Activated T-helper 17 cell treated with anti-CD3 and anti-CD28 coated beads, Interleukin-2, amount 50 U/mL, for 72 hours (primary cell): ENCODE measurements at places on chromosomes 2 and 18.
A peak's percentile ranks its signal among the peaks of the same experiment; 100 is the strongest.

- ATAC-seq: no peak
- H3K36me3 ChIP-seq: no peaks in the 10 kb centered on the region
- no peaks in the 10 kb centered on the region for H3K4me1 ChIP-seq
- peaks cover 9% of the 10 kb centered on the region for H3K27me3 ChIP-seq
- H3K4me3 ChIP-seq: no peak overlapping the region
Observed at GRCh38 chr2:121088251-121089165, 196.5 kb downstream of the TFCP2L1 start.

GRCh38 chr18:47846431-47846830 is 84.0 kb downstream of the SMAD2 start:
- H3K4me1 ChIP-seq: no peaks in the 10 kb centered on the region
- H3K4me3 ChIP-seq: no peak overlapping the region
- ATAC-seq: no peak
- peaks cover 80% of the 10 kb centered on the region for H3K36me3 ChIP-seq
- no peak overlapping the region for H3K27ac ChIP-seq

- H3K27me3 ChIP-seq: peaks cover 8% of the 10 kb centered on the region
- H3K4me3 ChIP-seq: no peak overlapping the region
- no peak overlapping the region for H3K27ac ChIP-seq
- no peaks in the 10 kb centered on the region for H3K36me3 ChIP-seq
- H3K4me1 ChIP-seq: no peaks in the 10 kb centered on the region
Observed at GRCh38 chr18:45066886-45067285, 386.2 kb downstream of the SETBP1 start.

GRCh38 chr2:128250229-128251025 is 68.2 kb downstream of the HS6ST1 start:
- H3K4me1 ChIP-seq: peaks cover 13% of the 10 kb centered on the region
- H3K36me3 ChIP-seq: no peaks in the 10 kb centered on the region
- no peak for ATAC-seq
- no peak overlapping the region for H3K27ac ChIP-seq

GRCh38 chr18:48663931-48664847 is 125.4 kb downstream of the CTIF start:
- no peaks in the 10 kb centered on the region for H3K4me1 ChIP-seq
- ATAC-seq: peak; percentile 38
- no peaks in the 10 kb centered on the region for H3K36me3 ChIP-seq
- H3K27ac ChIP-seq: no peak overlapping the region
- H3K4me3 ChIP-seq: no peak overlapping the region

DNA sequence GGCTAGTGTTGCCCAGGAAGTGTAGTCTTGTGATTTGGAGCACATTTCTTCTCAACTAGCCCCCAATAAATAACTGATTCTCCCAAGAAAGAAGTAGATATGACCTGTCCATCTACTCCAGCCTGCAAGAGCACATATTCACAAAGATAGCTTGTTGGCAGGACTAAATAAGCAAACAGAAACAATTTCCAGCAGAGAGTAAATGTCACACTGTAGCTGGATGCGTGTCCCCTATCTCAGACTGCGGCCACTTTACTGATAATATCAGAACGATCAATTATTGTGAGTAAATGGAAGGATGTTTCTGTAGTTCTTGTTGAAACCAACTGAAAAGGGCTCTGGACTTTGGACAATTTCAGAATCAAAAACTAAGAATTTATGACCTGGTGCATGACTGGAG is 97.9 kb downstream of the PIEZO2 start:
- peaks cover 3% of the 10 kb centered on the region for H3K27me3 ChIP-seq
- no peak overlapping the region for H3K27ac ChIP-seq
- no peak overlapping the region for H3K4me3 ChIP-seq
- H3K4me1 ChIP-seq: no peaks in the 10 kb centered on the region
- H3K36me3 ChIP-seq: no peaks in the 10 kb centered on the region

- H3K4me3 ChIP-seq: no peak overlapping the region
- H3K36me3 ChIP-seq: peaks cover 17% of the 10 kb centered on the region
- H3K27ac ChIP-seq: no peak overlapping the region
- peaks cover 4% of the 10 kb centered on the region for H3K4me1 ChIP-seq
- H3K27me3 ChIP-seq: no peaks in the 10 kb centered on the region
Observed at GRCh38 chr2:241911551-241911950, 42.0 kb downstream of the RTP5 start.

DNA sequence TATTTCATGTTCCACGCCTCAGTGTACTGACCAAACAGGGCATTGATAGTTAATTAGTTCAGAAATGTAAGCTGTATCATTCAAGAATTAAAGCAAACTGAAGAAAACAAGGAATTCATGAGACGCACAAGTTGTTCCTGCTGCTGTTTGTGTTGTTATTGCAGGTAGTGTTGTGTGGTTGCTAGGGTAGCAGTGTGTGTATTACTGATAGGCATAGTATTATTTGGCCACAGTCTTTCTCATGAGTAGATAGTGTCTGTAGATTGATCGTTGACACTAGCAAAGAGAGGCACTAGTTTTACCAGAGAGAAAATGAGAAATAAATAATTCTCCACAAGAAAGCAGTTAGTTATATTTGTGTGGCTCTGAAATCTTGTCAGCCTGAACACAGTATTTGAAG is 548.6 kb downstream of the LRP1B start:
- no peaks in the 10 kb centered on the region for H3K4me1 ChIP-seq
- no peak for ATAC-seq
- H3K4me3 ChIP-seq: no peak overlapping the region
- no peaks in the 10 kb centered on the region for H3K36me3 ChIP-seq

GRCh38 chr2:96806468-96807126 is 9.5 kb upstream of the CNNM3 start:
- peaks cover 8% of the 10 kb centered on the region for H3K4me1 ChIP-seq
- no peaks in the 10 kb centered on the region for H3K27me3 ChIP-seq
- H3K4me3 ChIP-seq: peak overlapping the region; percentile 76
- H3K36me3 ChIP-seq: no peaks in the 10 kb centered on the region
- peak overlapping the region; percentile 86 for H3K27ac ChIP-seq
- ATAC-seq: peak; percentile 58

GRCh38 chr2:20994130-20994529 is 49.7 kb downstream of the APOB start:
- no peaks in the 10 kb centered on the region for H3K4me1 ChIP-seq
- ATAC-seq: no peak
- no peaks in the 10 kb centered on the region for H3K36me3 ChIP-seq
- H3K4me3 ChIP-seq: no peak overlapping the region
